ENCODE measurements at places on chromosomes 5 and 9.

GRCh38 chr9:77807846-77808750 is 160.0 kb upstream of the GNA14 start:
- DNase-seq: no peak

DNA sequence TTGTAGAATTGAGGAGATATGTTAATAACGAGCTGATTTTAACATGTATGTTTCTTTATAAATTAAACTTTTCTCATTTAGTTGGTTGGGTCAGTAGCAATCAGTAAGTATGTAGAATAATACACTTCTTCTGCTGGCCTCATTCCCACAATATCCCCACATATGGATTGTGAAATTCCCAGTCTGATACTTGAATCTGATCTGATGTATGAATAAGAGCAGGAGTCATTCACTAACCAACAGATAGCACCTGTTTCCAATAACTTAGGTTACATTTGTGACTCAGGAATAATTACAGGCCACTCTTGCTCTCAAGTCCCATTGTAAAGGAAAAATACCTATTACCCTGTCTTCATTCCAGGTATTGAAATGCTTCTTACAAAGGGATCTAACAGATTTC is 23.9 kb downstream of the SLC36A1 start:
- no peak for DNase-seq

GRCh38 chr5:65474130-65474711 is 7.5 kb downstream of the ADAMTS6 start:
- no peak for DNase-seq

GRCh38 chr5:58800861-58801540 is 218.1 kb downstream of the RAB3C start:
- no peak for DNase-seq

DNA sequence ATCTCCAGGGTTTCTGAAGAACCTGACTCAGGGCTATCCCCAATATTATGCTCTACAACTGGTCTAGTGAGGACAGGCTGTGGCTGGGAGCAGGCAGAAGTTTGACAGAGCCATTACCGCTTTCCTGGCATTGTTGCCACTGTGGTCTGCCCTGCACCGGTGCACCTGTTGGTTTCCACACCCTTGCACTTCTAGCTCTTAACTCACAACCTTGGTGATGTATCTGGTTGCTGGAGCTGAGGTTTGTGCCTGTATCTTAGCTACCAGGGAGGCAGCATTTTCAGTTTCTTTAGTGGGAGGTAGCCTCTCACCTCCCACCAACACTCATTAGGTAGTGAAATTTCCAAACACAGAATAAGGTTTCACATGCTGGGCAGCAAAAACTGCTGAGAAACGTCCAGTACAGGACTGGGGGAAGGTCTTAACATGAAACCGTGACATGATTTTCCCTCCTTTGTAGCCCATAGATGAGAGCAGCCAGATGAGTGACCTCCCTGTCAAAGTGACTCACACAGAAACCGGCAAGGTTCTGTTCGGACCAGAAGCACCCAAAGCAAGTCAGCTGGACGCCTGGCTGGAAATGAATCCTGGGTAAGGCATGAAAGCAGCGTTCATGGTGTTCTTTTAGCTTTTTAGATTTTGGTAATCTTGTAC is 57.7 kb downstream of the SMARCA2 start:
- DNase-seq: no peak

GRCh38 chr9:87035879-87036278 is 88.6 kb upstream of the GAS1 start:
- DNase-seq: peak; percentile 35

- DNase-seq: peak; percentile 69
These were observed 16.7 kb upstream of the MTMR12 start for GRCh38 chr5:32329395-32329834.

- DNase-seq: no peak
These were observed 36.3 kb downstream of the SPATA31D1 start for GRCh38 chr9:82024908-82025307.

DNA sequence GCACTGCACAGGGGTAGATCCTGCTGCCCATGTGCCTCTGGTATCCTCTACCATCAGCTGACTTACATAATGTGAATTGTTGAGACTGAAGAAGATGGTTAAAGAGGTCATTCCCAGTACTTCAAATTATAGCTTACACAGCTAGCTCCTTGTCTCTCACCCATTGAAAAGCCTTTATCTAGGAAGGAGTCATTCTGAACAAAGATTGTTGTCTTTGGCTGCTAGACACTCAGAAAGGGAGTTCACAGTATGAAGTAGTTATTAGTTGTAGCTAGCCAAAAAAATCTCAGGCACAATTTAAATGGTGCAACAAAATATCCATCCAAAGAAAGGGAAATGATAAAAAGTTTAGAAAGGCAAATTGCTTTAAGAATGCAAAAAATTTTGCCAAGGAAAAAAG is 102.0 kb upstream of the NREP start:
- peak; percentile 57 for DNase-seq

GRCh38 chr9:5857928-5858327 is 25.0 kb upstream of the ERMP1 start:
- DNase-seq: no peak

GRCh38 chr5:3957658-3958057 is 362.0 kb downstream of the IRX1 start:
- no peak for DNase-seq

DNA sequence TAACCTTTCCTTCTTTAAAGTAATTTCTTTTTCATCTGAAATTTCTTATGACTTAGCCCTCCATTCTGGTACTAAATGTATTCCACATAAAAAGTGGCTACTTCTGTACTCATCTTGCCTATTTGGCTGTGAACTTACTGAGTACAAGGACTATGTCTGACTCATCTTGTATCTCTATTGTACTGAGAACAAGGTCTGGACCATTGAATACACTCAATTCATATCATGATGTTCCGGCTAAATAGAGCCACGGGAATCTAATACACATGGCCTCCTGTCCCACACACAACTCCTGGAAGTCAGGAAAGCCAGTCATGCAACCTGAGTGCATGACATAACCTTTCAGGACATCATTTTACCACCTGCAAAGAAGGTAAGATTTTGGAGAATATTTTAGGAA is 203.9 kb downstream of the PLK2 start:
- no peak for DNase-seq

- DNase-seq: no peak
These were observed 64.4 kb downstream of the MAP1B start for GRCh38 chr5:72171667-72172066.

DNA sequence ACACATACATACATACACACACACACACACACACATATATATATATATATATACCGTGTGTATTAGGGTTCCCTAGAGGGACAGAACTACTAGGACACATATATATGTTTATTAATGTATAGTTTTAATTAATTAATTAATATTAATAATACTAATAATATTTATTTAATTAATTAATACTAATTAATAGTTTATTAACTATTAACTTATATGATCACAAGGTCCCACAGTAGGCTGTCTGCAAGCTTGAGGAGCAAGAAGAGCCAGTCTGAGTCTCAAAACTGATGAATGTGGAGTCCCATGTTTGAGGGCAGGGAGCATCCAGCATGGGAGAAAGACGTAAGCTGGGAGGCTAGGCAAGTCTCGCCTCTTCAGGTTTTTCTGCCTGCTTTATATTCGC is 398.0 kb upstream of the KIF2A start:
- no peak for DNase-seq

DNA sequence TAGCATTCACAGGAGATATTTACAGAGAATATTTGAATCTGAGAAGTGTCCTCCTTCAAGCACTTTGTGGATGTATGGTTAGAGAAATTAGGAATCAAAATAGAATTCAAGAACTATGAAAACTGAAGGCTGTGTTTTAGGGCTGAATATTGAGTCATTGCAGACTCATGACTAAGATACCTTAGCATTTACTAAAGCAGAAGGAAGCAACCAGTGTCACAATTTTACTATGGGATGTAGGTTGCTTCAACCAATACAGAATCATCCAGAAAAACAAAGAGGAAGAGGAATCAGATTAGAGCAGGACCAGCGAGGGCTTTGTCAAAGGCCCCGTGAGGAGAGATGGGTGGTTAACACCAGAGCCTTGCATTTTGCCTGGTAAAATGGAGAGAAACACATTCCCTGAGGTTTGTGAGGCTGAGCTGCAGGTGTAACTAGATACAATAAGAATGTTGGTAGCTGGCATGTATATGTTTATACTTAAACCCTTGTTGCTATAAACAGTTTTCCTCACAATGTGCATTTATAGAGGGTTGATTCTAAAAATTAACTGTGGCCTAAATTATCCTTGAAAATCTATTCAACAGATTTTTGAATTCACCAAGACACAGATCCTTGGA is 518.1 kb downstream of the AGTPBP1 start:
- peak; percentile 14 for DNase-seq

GRCh38 chr9:6956879-6957278 is 199.1 kb downstream of the KDM4C start:
- DNase-seq: no peak

GRCh38 chr9:113658545-113658895 is 195.0 kb downstream of the RGS3 start:
- DNase-seq: no peak

GRCh38 chr5:90941002-90941720 is 382.6 kb downstream of the ADGRV1 start:
- DNase-seq: peak; percentile 1

- DNase-seq: peak; percentile 88
These were observed 54.1 kb upstream of the ABL1 start for GRCh38 chr9:130780865-130781504.

DNA sequence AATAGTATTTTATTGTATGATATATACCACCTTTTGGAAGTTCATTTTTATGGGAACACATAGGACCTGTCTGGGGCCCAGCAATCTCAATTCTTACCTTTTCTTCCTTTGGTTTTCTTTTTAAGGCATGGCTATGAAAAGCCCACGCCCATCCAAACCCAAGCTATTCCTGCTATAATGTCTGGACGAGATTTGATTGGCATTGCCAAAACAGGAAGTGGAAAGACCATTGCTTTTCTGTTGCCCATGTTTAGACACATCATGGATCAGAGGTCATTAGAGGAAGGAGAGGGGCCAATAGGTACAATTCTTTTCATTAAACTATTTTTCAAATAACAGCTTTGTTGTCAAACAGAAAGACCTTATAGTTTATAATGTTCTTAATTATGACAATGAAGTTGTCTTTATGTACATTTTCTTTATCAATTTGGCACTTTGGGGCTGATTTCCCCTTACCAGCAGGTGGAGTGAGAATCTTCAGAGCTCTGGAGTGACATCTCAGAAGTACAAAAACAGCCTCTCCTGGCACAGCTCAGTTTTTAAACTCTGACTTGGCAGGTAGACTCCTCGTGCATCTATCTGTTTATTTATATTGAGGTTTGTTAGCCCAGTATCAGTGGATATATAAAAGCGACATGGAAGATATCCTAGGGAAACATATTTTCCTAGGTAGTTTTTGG is 25.8 kb downstream of the DDX46 start:
- peak; percentile 14 for DNase-seq

DNA sequence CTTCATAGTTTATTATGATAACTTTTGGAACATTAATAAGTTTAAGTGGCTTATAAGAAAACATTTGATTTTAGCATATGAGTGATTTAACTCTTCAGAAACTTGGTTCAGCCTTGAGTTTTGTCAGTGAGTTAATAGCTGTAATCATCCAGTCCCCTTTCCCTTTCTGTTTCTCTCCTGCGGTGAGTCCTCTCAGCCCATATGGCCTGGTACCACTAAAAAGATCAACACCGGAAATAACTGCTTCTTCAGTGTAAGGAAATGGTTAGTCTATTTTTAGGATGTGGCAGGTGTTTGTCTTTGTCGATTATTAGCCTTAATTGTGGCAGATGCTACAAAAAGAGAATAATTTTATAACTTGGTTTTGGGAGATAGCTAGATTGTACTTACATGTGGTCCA is 120.2 kb upstream of the GRHPR start:
- DNase-seq: peak; percentile 46

DNA sequence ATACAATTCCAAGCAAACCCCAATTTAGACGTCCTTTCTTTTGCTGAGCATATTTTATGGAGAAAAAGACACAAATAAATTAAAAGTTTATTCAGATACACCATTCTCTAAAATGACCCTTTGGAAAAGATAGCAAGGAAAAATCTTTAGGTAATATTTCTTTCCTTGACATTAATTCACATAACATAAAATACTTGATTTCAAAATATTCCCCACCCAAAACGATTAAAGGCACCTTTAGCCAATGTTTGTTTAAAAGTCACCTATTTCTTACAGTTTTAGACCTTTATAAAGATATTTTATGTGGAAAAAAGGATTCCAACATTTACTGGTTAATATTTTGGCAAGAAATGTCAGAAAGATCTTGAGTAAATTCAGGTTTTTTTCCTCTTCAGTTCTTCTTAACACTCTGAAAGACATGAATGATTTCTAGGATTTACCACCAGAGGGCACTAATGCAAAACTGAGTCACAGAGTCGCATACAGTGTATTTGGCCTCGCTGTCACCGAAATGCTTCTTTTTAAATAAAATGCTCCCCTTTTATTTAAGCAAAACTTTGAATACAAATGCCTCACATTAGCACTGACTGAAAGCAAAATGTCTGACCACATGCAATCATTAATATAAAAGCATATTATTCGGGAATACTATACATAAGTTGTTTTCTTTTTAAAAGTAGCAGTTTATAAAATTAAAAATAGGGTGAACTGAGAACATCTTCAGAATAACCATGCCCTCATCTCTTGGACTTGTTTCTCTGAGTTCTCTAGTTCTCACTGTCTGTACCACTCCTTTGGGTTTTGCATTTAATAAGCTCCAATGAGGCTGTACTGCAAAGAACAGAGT is 122.5 kb downstream of the SLC1A3 start:
- peak; percentile 67 for DNase-seq

GRCh38 chr9:105007143-105007542 is 79.2 kb upstream of the ABCA1 start:
- peak; percentile 92 for DNase-seq

DNA sequence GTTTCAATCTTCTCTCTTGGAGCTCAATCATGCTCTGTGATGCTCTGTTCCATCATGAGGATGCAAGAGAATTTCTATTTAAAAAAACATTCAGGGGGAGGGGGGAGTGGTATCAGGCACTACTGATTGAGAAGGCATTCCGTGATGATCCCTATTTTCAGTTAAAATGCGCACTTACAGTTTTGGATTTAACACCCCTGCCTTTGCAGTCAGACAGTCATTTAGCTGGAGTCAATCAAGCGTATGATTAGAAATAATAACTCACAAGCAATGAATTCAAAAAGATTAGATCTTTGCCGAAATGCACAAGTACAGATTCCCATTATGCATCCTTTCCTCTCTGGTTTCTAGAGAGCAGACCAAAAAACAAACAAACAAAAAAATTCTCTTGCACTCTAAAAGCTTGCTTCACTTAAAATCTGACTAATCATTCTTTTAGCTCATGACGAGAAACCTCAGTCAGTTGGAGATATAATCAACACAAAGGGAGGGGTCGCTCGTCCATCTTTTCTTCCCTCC is 55.4 kb downstream of the EFNA5 start:
- no peak for DNase-seq

DNA sequence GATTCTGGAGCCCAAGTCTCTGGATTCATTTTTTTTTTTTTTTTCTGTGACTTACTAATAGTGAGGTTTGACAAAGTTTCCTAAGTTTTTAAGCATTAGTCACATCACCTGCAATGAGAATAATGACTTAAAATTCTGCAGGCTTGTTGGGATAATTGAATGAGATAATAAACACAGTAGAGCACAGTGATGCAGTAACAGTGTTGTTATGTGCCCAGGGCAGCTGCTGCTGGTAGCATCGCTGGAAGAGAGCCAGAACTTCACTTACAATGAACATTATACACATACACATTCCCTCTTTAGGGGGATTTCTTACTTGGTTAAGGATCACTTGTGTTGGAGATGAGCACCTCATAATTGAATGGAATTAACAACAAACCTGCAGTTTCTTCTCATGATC is 78.9 kb downstream of the ALDH7A1 start:
- DNase-seq: peak; percentile 94

- DNase-seq: peak; percentile 15
These were observed 6.1 kb downstream of the SAR1B start for GRCh38 chr5:134626369-134627014.

All from EH (cell line).